AG04449 (cell line): ENCODE measurements at places on chromosomes 4 and X.

DNA sequence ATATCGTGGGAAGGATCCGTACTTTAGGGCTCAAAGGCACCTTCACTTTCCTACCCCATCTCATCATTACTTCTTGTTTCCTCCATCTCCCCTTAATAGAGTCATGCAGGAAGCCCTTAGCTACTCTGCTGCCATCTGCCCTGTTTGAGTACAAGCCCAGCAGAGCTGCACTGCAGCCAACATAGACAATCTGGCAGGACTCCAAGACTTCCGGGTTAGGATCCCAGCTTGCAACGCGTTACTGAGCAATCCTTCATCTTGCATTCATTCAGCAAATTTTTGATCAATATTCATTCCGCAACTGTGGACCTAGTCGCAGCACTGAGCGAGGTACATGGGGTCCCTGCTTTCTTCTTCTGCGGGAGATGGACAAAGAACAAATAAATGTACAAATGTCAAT is 344.9 kb downstream of the BCOR start:
- DNase-seq = no peak

- peak; percentile 24 for DNase-seq
Observed at GRCh38 chr4:109207061-109207460, 95.4 kb downstream of the COL25A1 start.

GRCh38 chrX:48498374-48498809 is 10.4 kb upstream of the PORCN start:
- DNase-seq = peak; percentile 12

DNA sequence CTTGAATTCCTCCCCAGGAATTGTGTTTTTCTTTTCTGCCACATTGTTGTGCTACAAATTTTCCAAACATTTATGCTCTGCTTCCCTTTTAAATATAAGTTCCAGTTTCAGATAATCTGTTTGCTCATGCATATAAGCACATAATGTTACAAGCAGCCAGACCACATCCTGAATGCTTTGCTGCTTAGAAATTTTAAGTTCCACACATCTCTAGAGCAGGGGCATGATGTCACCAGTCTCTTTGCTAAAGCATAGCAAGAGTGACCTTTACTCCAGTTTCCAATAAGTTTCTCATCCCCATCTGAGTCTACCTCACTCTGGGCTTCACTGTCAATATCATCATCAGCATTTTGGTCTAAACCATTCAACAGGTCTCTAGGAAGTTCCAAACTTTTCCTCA is 932.5 kb downstream of the SH3BGRL start:
- DNase-seq = no peak

- no peak for DNase-seq
Observed at GRCh38 chr4:681736-682451, 7.1 kb downstream of the SLC49A3 start.

DNA sequence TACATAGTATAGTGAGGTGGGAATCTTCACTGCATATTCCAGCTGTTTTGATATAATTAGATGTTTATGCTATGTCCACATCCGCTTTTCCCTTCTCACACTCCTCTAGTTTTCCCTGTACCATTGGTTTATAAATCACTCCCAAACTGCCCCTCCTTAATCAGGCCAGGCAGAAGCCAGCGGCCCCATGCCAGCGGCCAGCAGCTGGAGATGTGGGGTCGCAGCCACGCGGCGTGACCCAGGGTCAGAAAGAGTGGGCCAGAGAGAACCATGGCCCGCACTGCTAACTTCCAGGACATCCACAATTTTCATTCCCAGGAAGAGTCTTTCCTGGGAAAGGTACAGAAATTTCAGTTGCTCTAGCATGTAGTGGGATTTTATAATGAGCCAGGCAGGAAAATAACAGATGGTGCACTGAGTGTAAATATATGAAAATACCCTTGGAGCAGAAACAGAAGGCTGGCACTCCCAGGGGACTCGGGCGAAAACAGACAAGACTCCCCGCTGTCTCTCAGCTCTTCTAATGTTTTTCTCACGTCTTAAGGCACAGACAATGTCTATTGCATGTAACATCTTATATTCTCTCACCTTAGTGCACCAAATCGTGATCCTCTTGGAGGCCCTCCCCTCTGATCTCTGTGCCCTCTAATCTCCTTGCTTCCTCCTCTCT is 145.9 kb upstream of the ZFP42 start:
- no peak for DNase-seq
